Lung (tissue), 17 donors: ENCODE measurements at places on chromosomes 4 and X. TPM values are rescaled to one million over a fixed set of nuclear protein-coding genes. Genes with fewer than 3 reads are reported as not detected.

GRCh38 chr4:181793096-181793495, 450.1 kb upstream of the TENM3 start:
- H3K4me1 ChIP-seq = no peaks in the 10 kb centered on the region
- DNase-seq = no peak
- H3K4me3 ChIP-seq = no peak overlapping the region
- H3K27ac ChIP-seq = no peak overlapping the region

The CTAG1A gene
- not detected for polyA plus RNA-seq

The C4orf51 gene
- polyA plus RNA-seq = not detected

DNA sequence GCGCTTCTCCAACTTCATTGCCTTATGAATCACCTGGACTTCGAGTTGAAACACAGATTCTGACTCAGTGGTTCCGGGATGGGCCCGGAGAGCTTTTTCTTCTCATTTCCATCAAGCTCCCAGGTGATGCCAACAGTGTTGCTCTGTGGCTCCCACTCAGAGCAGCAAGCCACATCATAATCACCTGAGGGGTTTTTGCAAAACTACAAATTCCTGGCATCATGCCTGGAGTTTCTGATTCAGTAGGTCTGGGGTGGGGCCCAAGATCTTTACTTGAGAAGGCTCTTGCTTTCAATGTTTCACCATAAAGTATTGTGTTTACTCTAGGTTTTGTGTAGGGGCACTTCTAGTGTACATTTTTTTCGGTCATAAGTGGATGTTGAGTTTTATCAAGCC, 7.0 kb downstream of the MTM1 start:
- peak; percentile 25 for DNase-seq
- no peaks in the 10 kb centered on the region for H3K27me3 ChIP-seq
- no peak overlapping the region for H3K27ac ChIP-seq
- H3K4me1 ChIP-seq = no peaks in the 10 kb centered on the region
- H3K4me3 ChIP-seq = no peak overlapping the region

- no peak for DNase-seq
- no peaks in the 10 kb centered on the region for H3K4me1 ChIP-seq
- no peaks in the 10 kb centered on the region for H3K36me3 ChIP-seq
Measured at GRCh38 chr4:176238826-176239225, 30.2 kb downstream of the ASB5 start.

The STATH gene
- polyA plus RNA-seq = not detected

DNA sequence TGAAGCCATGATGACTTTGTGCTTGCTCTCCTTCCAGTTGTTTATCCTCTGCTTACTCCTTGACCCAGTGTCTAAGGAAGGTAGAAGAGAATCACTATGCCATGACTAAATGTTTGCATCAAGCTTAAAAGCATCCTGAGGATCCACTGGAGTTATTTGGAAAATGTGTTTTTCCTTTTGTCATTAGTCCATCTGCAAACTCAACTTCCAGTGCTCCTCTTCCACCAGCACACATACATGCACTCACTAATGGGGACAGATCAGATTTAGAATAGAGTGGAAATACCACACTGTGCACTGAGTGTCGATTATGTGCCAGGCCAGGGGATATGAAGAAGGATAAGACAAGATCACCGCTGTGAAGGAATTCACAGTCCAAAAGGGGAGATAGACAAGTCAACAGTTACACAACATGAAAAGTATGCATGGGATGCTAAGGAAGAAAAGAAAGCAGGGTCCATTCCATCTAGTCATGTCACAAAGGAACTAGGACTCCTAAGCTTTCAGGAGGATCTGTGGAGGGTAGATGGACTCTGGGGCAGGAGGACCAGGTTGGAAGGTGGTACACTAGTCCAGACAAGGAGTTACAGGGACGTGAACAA, 1.9 kb downstream of the OCIAD2 start:
- no peaks in the 10 kb centered on the region for H3K27me3 ChIP-seq
- H3K27ac ChIP-seq = no peak overlapping the region
- DNase-seq = no peak
- no peaks in the 10 kb centered on the region for H3K36me3 ChIP-seq

The BCORL1 gene
- 3.2 TPM for polyA plus RNA-seq

DNA sequence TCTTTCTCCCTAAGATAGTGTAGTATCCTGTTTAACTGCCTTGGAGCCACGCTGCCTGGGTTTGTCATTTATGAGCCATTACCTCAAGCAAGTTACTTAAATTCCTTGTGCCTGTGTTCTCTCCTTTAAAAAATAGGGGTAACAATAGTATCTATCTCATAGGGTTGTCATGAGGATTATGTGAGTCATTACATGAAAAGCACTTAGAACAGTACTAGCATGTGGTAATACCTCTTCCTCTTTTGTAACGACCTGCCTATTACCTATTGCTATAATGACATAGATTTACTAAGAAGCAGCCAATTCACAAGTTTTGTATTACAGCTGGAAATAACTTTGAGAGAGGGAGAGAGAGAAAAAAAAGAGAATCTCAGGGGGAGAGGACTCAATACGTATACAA, 834.7 kb downstream of the RAPGEF2 start:
- no peaks in the 10 kb centered on the region for H3K4me1 ChIP-seq
- no peaks in the 10 kb centered on the region for H3K36me3 ChIP-seq
- no peak for DNase-seq
- no peak overlapping the region for H3K27ac ChIP-seq
- no peaks in the 10 kb centered on the region for H3K27me3 ChIP-seq

DNA sequence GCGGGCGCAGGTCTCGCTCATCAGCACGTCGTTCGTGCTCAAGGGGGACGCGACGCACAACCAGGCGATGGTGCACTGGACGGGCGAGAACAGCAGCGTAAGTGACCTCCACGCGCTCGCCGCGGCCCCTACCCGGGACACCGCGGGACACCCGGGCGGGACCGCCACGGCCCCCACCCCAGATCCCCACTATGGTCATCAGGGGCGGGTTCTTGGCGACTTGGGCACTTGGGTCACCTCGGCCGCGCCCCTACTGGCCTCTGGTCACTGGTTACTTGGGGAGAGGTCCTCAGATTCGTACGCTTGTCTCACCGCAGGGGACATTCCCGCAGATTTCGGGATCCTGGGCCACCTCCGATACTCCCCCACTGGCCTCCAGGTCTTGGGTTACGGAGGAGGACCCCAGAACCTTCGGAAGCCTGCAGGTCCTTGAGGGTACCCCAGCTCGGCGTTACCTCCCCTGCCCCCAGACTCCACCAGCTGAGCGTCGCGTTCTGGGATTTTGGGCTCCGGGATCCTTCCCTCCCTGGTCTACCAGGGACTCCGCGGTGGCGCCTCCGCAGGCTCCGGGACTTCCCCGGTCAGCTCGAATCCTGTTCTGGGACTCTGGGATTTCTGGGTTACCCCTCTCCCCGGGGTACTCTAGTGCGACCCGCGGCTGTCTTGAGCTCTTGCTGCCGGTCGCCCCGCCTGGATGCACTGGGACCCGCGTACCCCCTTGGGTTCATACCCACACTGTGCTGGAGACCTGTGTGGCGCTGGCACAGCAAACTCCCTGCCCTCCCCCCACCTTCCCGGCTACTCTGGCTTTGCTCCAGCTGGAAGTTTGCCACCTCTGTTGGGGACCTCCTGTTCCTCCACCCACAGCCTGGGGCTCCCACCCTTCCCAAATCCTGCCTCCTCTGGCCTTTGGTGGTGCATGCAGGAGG, 956 bp downstream of the SORCS2 start:
- H3K4me1 ChIP-seq = peaks cover 24% of the 10 kb centered on the region
- no peak overlapping the region for H3K27ac ChIP-seq
- no peaks in the 10 kb centered on the region for H3K36me3 ChIP-seq
- DNase-seq = peak; percentile 43
- peaks cover 4% of the 10 kb centered on the region for H3K27me3 ChIP-seq
- no peak overlapping the region for H3K4me3 ChIP-seq

The PDK3 gene
- 7.8 TPM for polyA plus RNA-seq

The DCAF12L1 gene
- not detected for polyA plus RNA-seq
